ENCODE measurements at places on chromosomes 6 and 20.

GRCh38 chr6:69098910-69099309 lies 463.8 kb downstream of the ADGRB3 start:
- DNase-seq, result no peak

DNA sequence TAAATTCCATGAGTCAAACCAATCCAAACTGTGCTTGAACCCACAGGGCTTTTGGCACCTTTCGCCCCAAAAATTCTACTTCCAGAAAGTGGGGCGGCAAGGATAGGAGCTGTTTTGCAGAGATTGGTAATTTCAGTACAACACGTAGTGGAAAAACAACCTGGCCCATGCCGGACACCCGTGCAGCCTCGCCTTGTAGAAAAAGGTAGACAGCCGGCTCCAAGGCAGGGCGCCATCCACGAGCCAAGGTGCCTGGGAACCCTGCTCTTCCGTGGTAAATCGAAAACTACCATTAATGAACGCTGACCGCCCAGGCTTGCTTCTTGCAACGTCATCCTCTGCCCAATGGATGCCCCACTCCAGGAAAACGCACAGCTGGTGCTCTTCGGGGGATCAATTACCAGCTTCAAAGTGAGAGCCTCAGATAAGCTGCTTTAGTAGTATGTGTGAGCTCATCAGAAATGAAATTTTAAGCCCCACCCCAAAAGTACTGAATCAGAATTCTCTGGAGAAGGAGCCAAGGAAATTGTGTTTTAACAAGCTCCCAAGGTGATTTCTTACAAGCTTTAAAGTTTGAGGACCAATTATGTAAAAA lies 1.8 kb downstream of the OOEP start:
- DNase-seq, result no peak

- no peak for DNase-seq
Measured at GRCh38 chr6:153328194-153328593, 197.1 kb upstream of the RGS17 start.

- no peak for DNase-seq
Measured at GRCh38 chr20:2932498-2932897, 59.2 kb downstream of the PTPRA start.

- no peak for DNase-seq
Measured at GRCh38 chr20:967796-968742, 34.0 kb downstream of the RSPO4 start.

DNA sequence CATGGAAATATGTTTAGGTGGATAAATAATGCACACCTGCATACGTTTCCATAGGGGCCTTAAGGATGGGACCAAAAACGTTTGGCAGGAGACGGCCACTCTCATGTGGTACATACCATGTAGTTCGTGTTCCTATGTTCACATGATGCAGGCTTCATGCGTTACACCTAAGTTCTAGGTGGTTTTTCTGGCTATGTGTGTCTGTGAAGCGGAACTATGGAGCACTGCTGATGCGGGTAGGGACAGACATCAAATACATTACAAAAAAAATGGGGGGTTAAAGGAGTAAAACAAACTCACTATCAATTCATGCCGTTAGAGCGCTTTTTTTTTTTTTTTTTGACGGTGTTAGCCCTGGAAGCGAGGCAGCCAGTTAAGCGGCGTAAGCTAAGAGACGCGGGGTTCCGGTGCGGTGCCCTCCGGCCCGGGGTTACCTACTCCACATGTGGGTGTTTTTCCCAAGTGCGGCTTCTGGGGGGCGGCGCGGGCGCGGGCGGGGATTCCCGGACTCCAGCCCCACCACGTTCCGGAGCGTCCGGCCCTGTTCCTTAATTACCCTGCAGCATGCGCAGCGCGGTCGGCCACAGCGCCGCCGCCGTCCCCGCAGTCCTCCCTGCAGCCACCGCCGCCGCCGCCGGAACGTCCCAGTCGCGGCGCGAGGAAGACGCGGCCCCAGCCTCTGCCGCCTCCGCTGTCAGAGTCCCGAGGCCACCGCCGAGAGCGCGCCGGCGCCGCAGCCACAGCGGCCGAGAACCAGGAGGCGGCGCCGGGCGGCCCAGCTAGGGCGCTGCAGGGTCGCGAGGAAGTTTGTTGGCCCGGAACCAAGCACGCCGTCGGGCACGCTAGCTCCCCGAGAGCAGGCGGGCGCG lies 648 bp downstream of the COL19A1 start:
- DNase-seq, result peak; percentile 48

GRCh38 chr20:48448666-48449600 lies 378.9 kb downstream of the PREX1 start:
- DNase-seq, result no peak

DNA sequence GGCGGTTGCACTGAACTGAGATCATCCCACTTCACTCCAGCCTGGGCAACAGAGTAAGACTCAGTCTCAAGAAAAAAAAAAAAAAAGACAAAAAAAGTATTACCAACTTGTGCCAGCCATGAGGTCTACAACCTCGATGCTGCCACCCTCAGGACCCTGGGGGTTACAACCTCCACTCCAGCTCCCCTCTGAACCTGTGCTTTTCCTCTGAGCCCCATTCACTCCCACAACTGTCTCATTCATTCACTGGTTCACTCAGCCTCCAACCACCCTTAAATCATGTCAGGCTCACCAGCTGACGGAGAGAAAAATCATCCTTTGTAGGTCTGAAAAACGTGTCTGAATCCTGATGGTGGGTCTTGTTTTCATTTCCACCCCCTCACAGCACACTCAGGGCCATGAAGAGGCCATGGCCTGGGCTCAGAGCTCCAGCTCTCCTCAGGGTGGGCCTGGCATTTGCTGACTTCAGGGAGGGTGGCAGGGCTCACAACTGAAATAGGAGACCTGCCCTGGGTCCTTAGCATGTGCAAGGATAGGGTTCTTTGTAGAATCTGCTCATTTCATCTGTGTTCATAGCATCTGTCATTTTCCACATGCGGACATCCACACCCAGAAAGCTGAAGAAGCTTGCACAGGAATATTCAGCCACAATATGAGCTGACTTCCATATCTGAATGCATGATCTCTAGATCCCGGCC lies 1.9 kb upstream of the ULBP1 start:
- peak; percentile 20 for DNase-seq

- DNase-seq, result no peak
Measured at GRCh38 chr20:54090230-54091119, 20.1 kb upstream of the BCAS1 start.

DNA sequence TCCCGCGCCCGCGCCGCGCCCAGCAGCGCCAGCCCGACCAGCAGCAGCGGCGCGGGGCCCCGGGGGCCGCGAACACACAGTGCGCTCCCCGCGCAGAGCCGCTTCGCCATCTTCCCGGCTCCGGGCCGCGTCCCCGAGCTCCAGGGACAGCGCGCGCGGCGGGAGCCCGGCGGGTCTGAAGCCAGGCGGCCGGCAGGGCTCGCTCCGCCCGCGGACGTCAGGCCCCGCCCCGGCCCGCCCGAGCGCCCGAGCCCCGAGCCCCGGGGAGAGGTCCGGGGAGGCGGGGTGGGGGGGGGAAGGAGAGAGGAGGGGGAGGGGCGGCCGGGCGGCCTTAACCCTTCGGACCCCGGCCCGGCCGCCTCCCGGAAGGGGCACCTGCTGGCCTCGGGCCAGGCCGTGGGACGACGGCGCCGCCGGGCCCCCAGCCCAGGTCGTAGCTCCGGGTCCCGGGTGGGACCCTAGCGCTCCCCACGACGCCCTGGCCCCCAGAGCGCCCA lies at the start of gene LAMA5:
Gene LAMA5, minus strand, starts transcription at position 177 of the 497 bp plus-strand sequence. Its CDS starts 67 bp downstream, at position 110.
- DNase-seq, result peak; percentile 41

- no peak for DNase-seq
Measured at GRCh38 chr6:147811913-147812629, 303.6 kb downstream of the SAMD5 start.

DNA sequence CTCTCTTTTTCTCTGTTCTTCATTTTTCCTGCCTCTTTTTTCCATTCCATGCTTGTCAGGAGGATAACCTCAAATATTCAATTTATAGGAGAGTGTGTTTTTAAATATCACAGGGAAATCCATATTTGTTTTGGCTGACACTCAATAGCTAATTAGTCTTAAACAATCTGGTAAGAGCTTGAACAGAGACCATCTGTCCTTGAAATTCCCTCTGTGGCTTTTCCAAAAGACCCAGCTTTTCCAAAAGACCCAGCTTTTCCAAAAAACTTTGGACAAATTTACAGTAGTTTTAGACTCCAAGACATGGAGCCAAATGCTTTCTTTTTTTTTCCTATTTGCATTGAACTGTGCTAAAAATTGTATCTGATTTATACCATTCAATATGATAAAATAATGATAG lies 127.4 kb upstream of the FAM83B start:
- DNase-seq, result no peak

DNA sequence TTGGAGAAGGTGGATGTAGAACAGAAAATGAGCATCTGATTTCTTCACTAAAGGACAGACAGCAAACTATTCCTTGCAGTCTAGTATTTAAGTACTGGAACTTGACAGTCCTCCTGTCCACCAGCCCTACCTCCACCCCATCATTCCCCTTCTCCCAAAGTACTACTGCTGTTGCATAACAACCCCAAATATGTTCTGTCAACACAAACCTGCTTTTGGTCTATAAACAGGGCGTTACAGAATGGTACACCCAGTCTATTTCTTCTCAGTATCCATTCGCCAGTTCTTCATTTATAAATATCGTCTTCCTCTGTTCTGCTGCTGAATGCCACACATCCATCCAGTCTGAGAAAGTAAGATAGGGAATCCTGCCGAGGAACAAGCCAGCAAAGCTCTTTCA lies 27.7 kb upstream of the SLC22A1 start:
- DNase-seq, result no peak

DNA sequence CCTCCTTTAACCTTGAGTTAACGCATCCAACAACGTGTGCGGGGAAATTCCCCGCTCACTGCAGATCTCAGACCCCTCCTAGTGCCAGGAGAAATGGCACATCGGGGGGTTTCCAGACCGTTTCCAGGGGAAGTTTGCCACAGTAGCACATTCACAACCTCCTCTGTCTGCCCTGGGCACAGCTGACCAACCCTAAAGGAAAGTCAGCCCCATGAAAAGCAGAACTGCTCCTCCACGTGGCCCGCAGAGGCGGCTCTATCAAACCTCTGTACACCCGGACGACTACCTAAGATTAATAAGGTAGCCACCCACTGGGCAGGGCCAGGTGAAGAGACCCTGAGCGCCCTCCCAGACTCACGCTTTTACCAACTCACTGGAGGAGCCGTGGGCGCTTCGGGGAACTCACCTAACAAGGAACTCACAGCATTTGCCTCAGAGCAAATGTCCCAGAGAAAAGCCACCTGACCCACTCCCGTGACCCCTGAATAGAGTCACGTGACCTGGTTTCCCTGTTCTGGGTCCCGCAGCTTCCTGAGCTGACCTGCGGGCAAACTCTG lies 93.1 kb downstream of the PRND start:
- no peak for DNase-seq

DNA sequence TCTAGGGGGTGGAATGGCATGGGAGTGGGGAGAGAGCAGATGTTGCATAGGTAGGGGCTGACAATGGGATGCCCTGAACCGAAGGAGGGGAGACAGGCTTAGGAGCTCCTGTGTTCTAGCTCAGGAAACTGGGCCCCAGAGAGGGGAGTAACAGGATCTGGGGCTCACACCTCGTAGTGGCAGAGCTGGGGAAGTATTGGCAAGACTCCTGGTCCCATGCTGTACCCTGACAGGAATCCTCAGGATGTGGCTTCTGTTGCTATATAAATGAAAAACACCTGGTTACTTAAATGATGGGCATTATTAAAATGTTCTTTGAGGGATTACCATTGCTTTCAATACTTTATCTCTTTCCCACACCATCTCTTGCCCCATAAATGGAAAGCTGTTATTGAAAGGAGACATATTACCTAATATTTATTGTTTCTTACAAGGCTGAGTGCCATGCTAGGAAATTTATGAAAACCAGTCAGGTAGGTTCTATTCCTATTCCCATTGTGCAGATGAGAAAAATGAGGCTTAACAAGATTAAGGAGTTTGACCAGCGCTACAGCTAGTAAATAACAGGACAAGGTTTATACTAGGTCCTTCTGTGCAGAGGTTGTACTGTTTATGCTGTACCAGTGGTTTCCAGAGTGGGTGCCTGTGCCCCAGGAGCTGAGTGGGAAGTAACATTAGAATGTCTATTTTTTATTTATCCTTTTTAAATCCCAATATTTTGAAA lies 35.3 kb upstream of the TCP11 start:
- DNase-seq, result no peak

GRCh38 chr6:85348643-85349042 lies 101.2 kb upstream of the NT5E start:
- DNase-seq, result no peak

DNA sequence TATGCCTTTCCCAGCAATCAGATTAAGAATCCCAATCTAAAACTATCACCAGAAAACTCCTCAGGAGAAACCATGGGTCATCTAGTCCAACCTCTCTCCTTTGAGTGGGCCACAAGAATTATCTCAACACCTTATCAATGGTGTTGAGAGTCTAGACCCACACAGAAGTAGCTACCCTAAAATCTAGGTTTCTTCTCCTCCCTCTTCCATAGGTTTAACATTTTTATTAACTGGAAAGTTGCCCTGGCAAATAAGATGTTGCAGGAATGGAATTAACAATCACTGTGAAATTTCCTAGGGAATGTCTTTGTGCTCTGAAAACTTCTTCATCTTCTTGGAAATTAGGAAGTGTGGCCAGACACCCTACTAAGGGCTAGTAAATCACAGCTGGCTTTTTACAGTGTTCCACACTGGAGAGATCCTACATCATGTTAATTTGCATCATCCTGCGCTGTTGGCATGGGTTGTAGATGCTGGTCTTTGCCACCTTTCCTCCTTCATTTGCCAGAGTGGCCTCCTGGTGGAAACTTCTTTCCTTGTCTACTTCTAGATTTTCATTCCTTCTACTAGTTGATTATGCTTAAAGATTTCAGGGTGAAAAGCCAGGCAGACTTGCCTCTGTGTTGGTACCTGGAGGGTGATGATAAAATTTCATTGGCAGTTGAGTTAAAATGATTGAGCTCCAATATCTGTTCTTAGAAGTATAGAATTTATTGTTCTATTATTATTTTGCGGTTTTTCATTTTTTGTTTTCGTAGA lies 2.7 kb downstream of the TNFAIP3 start:
- DNase-seq, result no peak

DNA sequence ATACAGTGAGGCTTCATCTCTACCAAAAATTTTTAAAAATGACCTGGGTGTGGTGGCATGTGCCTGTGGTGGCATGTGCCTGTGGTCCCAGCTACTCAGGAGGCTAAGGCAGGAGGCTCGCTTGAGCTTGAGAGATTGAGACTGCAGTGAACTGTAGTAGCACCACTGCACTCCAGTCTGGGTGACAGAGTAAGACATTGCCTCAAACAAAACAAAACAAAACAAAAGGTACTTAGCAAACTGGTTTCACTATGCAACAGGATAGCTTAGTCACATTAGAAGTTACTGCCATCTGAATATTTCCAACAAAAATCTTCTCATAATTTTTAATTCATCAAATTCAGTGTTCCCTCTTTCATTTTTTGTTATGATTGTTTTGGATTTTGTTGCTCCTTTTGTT lies 137.9 kb downstream of the QRSL1 start:
- DNase-seq, result no peak

GRCh38 chr6:163826629-163827028 lies 412.1 kb downstream of the QKI start:
- DNase-seq, result no peak

DNA sequence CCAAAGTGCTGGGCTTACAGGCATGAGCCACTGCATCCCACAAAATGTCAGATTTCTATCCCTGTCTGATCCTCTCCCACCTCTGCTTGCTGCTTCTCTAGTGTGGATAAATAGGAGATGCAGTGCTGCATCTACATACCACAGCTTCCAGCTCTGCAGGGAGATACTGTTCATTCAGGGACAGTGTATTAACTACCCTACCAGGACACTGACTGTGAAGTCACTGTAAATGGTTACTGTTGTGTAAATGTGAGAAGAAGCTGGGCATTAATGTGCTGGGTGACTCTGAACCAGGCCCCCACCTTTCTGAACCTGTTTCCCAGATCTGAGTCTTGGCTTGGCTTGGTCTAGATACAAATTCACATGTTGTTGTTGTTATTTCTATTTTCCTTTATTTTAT lies 488.6 kb upstream of the SULF2 start:
- DNase-seq, result no peak
